Activated B cell treated with CpG ODN at 0.5 μM for 24 hours (primary cell): ENCODE measurements at places on chromosomes 11 and 22. TPM values are rescaled to one million over a fixed set of nuclear protein-coding genes. Genes with fewer than 3 reads are reported as not detected.
A peak's percentile ranks its signal among the peaks of the same experiment; 100 is the strongest.

The SLC22A25 gene
- total RNA-seq = not detected in 2 replicates

The INS gene
- total RNA-seq = not detected in 2 replicates

The SEPTIN3 gene
- 0.49 and 0.54 TPM in 2 replicates for total RNA-seq

The BACE1 gene
- not detected in 2 replicates for total RNA-seq

The IL10RA gene
- 303 and 350 TPM in 2 replicates for total RNA-seq

The ST14 gene
- total RNA-seq = 22.6 and 23.9 TPM in 2 replicates

The TCF20 gene
- 52.0 and 62.1 TPM in 2 replicates for total RNA-seq

The SCGB1A1 gene
- total RNA-seq = not detected in 2 replicates

The TPCN2 gene
- 29.1 and 35.4 TPM in 2 replicates for total RNA-seq

The KRTAP5-8 gene
- total RNA-seq = 0.20 and 0.42 TPM in 2 replicates

The PLEKHB1 gene
- total RNA-seq = 5.0 and 5.6 TPM in 2 replicates

GRCh38 chr22:24407884-24408283 is 19.5 kb upstream of the ADORA2A start:
- no peaks in the 10 kb centered on the region for H3K27me3 ChIP-seq
- DNase-seq = no peak
- H3K4me1 ChIP-seq = peaks cover 36% of the 10 kb centered on the region
- H3K36me3 ChIP-seq = peaks cover 48% of the 10 kb centered on the region

DNA sequence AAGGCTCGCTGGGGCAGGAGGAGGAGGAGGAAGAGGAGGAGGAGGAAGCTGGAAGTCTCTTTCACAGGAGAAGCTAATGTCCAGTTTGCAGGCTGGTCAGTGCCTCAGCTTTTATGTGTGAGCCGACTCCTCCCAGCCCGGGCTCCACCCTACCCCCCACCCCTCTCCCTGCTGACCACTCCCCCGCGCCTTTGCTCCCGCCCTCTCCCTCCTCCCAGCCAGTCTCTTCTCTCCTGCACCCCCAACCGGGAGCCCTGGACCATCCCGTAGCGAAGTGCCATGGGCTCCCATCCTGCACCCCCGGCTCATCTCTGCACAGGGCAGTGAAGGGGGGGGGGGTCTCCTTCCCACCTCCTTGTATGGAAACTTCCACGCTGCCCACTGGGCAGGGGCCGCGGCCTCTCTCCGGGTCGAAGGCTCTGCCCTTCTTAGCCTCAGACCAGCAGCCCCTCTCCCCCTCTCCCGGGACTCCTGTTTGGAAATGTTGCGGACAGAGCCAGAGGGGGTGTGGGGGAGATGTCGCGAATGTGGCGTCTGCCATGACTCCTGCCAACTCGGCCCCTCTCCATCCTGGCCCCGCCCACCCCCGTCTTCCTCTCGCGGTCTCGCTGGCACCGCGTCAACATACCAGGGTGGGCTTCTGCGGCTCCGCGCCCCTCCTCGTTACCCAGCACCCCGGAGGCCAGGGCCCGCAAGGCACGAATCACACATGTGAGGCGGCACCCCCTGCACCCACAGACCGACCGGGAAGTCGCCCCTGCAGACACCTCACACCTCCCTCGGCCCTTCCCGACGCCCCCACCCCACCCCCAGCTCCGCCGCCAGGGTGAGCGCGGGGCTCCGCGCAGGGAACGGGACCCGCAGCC is 1.8 kb downstream of the IGF2 start:
- H3K4me1 ChIP-seq = peaks cover 19% of the 10 kb centered on the region
- H3K4me3 ChIP-seq = peak overlapping the region; percentile 11
- H3K27me3 ChIP-seq = peaks cover 51% of the 10 kb centered on the region
- H3K27ac ChIP-seq = no peak overlapping the region
- no peak for DNase-seq

- H3K4me3 ChIP-seq = no peak overlapping the region
- peaks cover 9% of the 10 kb centered on the region for H3K27me3 ChIP-seq
- DNase-seq = no peak
- no peak overlapping the region for H3K27ac ChIP-seq
- no peaks in the 10 kb centered on the region for H3K36me3 ChIP-seq
Observed at GRCh38 chr11:2272228-2272945, 2.0 kb upstream of the ASCL2 start.

DNA sequence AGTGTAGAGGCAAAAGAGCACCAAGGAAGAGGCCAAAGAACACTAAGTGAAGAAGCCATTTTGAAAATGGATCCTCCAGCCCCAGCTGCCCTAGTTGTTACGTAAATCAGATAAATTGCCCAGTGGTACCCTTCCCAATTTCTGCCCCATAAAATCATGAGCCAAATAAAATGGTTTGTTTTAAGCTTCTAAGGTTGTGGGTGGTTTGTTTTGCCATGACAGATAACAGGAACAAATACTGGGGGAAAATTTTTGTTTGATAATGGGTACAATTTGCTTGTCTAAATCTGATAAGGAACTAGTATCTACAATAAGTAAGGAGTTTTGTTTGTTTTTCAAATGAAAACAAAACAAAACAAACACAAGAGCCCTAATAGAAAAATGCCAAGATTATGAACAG is 30.6 kb upstream of the HSD17B12 start:
- no peak for DNase-seq
- H3K4me1 ChIP-seq = peaks cover 1% of the 10 kb centered on the region
- no peak overlapping the region for H3K27ac ChIP-seq

DNA sequence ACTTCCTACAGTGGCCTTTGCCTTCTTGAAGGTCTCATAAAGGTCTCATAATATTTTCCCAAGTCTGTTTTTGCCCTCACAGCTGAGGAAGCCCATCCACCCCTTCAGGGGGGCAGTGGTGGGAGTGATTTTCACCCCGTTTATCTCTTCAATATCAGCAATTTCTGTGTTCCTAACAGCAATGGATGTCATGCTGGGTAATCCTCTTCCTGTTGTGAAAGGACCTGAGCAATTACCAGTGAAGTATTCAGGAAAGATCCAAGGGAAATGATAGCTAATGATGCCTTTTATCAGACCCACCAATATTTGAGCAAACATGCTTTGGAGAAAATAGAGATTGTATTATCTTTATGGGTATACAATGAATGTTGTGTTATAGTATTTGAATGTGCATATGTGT is 226.9 kb downstream of the INSC start:
- H3K27ac ChIP-seq = no peak overlapping the region
- no peaks in the 10 kb centered on the region for H3K27me3 ChIP-seq
- no peaks in the 10 kb centered on the region for H3K36me3 ChIP-seq
- no peak for DNase-seq
- H3K4me1 ChIP-seq = no peaks in the 10 kb centered on the region
- H3K4me3 ChIP-seq = no peak overlapping the region

DNA sequence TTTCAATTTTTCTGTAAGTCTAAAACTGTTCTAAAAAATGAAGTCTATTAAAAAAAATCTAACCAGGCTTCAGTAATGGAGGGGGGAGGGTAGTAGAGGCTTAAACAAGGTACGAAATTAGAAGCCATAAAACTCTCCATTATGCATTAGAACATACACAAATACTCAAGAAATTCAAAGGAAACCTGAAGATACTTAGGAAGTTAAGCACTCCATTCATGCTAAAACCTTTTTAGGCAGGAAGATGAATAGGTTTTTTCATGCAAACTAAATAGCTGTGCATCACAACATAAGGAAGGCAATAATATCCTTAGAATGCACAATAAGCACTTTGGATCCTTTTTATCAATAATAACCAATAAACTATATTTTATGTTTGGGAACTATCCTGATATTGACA is 2.4 kb downstream of the RAB6A start:
- H3K36me3 ChIP-seq = peaks cover 12% of the 10 kb centered on the region
- no peaks in the 10 kb centered on the region for H3K27me3 ChIP-seq
- peaks cover 28% of the 10 kb centered on the region for H3K4me1 ChIP-seq
- H3K4me3 ChIP-seq = peak overlapping the region; percentile 1
- H3K27ac ChIP-seq = no peak overlapping the region

GRCh38 chr22:30226192-30226832 is 20.2 kb downstream of the LIF start:
- DNase-seq = no peak
- no peak overlapping the region for H3K4me3 ChIP-seq
- peak overlapping the region; percentile 3 for H3K27ac ChIP-seq
- no peaks in the 10 kb centered on the region for H3K36me3 ChIP-seq

GRCh38 chr11:64665411-64665821 is 57.6 kb downstream of the NRXN2 start:
- H3K4me1 ChIP-seq = no peaks in the 10 kb centered on the region
- H3K36me3 ChIP-seq = no peaks in the 10 kb centered on the region
- no peak for DNase-seq
- H3K4me3 ChIP-seq = no peak overlapping the region
- no peak overlapping the region for H3K27ac ChIP-seq

- no peak for DNase-seq
- H3K27me3 ChIP-seq = peaks cover 6% of the 10 kb centered on the region
- peaks cover 9% of the 10 kb centered on the region for H3K4me1 ChIP-seq
- no peaks in the 10 kb centered on the region for H3K36me3 ChIP-seq
Observed at GRCh38 chr11:60241786-60242185, 1.2 kb downstream of the MS4A4E start.

DNA sequence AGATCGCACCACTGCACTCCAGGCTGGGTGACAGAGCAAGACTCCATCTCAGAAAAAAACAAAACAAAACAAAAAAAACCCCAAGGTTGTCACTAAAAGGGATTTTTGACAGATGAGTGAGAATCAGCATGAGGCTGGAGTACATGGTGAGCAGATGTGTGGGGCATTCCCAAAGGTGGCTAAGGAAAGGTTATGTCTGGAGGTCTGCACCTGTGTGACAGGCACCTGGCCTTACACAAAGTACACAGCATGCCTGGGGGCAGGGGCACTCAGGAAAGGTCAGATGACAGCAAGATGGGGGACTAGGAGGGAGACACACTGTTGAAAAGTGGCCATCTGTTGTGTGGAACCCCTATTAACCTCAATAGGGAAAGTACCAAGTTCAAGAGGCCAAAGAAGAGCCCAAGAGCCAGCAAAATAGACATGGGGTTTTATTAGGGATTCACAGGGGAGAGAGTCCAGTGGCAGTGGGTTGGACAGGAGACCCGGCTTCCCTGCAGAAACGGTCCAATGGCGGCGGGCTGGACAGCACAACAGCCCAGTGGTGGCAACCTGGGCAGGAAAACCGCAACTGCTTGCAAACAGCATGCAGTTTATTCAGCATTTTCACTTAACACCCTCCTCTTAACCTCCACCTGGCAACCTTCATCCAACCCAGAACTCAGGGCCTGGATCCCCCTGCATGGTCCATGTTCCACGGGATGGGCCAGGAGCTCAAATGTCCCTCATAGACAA is 101.1 kb downstream of the MICAL2 start:
- H3K36me3 ChIP-seq = no peaks in the 10 kb centered on the region
- no peak overlapping the region for H3K4me3 ChIP-seq
- peaks cover 13% of the 10 kb centered on the region for H3K27me3 ChIP-seq
- peaks cover 5% of the 10 kb centered on the region for H3K4me1 ChIP-seq
- DNase-seq = no peak

- H3K36me3 ChIP-seq = no peaks in the 10 kb centered on the region
- peak overlapping the region; percentile 71 for H3K27ac ChIP-seq
- H3K4me3 ChIP-seq = peak overlapping the region; percentile 55
- H3K27me3 ChIP-seq = no peaks in the 10 kb centered on the region
Observed at GRCh38 chr11:110349138-110349996, 53.0 kb upstream of the RDX start.

DNA sequence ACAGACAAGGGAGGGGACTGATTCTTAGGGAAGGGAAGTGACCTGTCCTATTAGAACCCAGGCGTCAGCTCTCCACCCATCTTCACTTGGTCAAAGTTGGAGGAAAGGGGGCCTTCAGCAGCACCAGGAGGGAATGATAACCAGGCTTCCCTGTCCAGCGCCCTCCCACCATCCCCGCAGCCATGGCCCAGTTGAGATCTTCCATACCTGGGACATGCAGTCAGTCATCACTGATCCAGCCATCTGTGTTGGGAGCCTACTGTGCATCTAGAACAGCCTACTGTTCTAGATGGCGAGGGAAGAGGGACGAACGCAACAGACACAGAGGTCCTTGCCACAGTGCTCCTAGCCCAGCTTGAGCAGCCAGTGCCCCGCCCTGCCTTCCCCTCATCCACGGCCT is 40.6 kb downstream of the PDGFB start:
- peaks cover 4% of the 10 kb centered on the region for H3K27me3 ChIP-seq
- H3K4me3 ChIP-seq = no peak overlapping the region
- H3K27ac ChIP-seq = no peak overlapping the region
- H3K36me3 ChIP-seq = no peaks in the 10 kb centered on the region

DNA sequence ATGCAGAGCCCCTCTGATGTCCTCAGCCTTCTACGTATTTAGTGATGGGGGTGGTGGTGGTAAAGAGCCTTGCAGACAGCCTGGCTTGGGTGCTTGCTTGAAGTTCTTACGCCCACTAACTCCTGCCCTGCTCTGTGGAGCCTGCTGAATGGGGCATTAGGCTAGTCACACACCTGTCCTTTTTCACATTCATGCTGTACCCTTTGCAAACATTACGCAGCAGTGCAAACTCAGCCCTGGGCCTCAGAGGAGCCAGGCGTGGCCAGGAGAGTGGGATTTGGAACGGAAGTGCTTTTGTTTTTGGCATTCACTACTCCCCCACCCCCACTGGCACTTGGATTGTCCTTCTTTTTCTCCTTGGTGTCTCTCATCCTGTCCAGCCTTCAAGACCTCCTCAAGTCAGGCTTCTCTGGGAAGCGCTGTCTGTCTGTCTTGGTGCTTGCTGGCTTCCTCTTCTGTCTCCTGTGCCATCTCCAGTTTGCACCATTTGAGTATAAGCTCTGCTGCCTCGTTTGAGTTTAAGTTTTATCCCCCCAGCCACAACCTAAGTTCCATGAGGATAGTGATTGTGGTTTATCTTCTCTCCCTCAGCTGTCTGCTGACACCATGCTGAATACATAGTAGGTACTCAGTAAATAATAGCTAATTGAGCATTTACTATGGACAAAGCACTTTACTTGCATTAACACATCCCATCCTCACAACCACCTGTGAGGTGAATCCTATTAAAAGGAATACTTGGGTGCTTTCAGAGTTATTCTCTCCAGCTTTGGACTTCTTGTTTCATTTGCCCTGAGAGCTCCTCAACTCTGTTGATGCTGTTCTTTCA is 26.7 kb downstream of the ZBTB16 start:
- H3K36me3 ChIP-seq = no peaks in the 10 kb centered on the region
- no peak overlapping the region for H3K27ac ChIP-seq
- DNase-seq = no peak

DNA sequence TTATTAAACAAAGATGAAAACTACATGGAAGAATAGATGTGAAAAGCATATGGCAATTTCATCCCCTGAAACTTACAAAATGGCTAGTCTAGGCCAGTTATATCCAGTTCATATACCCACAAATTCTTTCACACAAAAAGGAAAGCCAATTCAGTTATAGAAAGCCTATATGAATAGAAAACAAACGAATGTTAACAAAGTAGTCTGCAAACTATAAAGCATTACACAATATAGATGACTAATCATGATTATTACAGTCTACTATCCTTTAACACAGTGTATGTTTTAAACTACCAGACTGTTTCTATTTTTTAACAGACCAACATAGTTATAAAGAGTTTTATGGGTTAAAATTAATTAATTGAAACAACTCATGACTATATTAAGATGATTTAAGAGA is 12.1 kb downstream of the DCUN1D5 start:
- H3K27me3 ChIP-seq = no peaks in the 10 kb centered on the region
- H3K4me1 ChIP-seq = peaks cover 6% of the 10 kb centered on the region
- H3K4me3 ChIP-seq = no peak overlapping the region
- no peak for DNase-seq

- no peaks in the 10 kb centered on the region for H3K36me3 ChIP-seq
- no peak overlapping the region for H3K4me3 ChIP-seq
- DNase-seq = no peak
- H3K27ac ChIP-seq = no peak overlapping the region
Observed at GRCh38 chr22:47382164-47382890, 619.9 kb downstream of the TBC1D22A start.

- no peak for DNase-seq
- no peaks in the 10 kb centered on the region for H3K27me3 ChIP-seq
- H3K4me1 ChIP-seq = no peaks in the 10 kb centered on the region
Observed at GRCh38 chr11:90601261-90601660, 378.4 kb upstream of the CHORDC1 start.
